ENCODE measurements at places on chromosomes 13 and 19. TPM values are rescaled to one million over a fixed set of nuclear protein-coding genes. Genes with fewer than 3 reads are reported as not detected.

GRCh38 chr19:41350735-41351338 is 2.9 kb downstream of the TGFB1 start:
- H3K27me3 ChIP-seq: no peaks in the 10 kb centered on the region
- peaks cover 39% of the 10 kb centered on the region for H3K36me3 ChIP-seq
- peak overlapping the region; percentile 94 for H3K27ac ChIP-seq
- peaks cover 36% of the 10 kb centered on the region for H3K4me1 ChIP-seq
- peak overlapping the region; percentile 95 for H3K4me3 ChIP-seq
- DNase-seq: peak; percentile 23

GRCh38 chr13:93260591-93260990 is 34.0 kb downstream of the GPC6 start:
- H3K36me3 ChIP-seq: no peaks in the 10 kb centered on the region
- H3K4me3 ChIP-seq: no peak overlapping the region
- DNase-seq: no peak
- H3K4me1 ChIP-seq: no peaks in the 10 kb centered on the region
- H3K27me3 ChIP-seq: no peaks in the 10 kb centered on the region

- DNase-seq: no peak
- H3K4me1 ChIP-seq: peaks cover 44% of the 10 kb centered on the region
- H3K36me3 ChIP-seq: no peaks in the 10 kb centered on the region
- peak overlapping the region; percentile 76 for H3K27ac ChIP-seq
Observed at GRCh38 chr19:3555653-3556422, 1.5 kb downstream of the MFSD12 start.

DNA sequence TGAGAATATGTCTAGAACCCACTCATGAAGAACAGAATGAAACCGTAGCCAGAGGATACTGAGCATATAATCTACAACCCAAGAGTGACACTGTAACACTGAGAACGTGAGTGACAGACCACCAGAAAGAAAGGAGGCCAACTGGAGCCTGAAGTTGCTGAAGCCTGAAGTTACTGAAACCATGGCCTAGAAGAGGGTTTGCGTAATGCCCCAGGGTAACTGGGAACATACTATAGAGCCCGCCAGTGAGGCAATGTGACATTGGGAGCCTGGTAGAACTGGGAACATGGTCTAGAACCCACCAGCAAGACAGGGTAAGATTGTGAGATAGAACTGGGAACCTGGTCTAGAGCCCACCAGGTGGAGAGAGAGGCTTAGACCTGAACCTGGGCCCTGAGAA is 15.5 kb upstream of the TNFSF14 start:
- no peaks in the 10 kb centered on the region for H3K27me3 ChIP-seq
- no peak overlapping the region for H3K4me3 ChIP-seq
- H3K27ac ChIP-seq: no peak overlapping the region
- peaks cover 15% of the 10 kb centered on the region for H3K4me1 ChIP-seq

- no peak overlapping the region for H3K27ac ChIP-seq
- DNase-seq: no peak
- H3K4me1 ChIP-seq: no peaks in the 10 kb centered on the region
- H3K36me3 ChIP-seq: no peaks in the 10 kb centered on the region
- no peaks in the 10 kb centered on the region for H3K27me3 ChIP-seq
Observed at GRCh38 chr13:41162151-41162550, 29.5 kb upstream of the KBTBD6 start.

CEACAM16 gene
- not detected for total RNA-seq

GRCh38 chr13:44155422-44156293 is 218.0 kb upstream of the SERP2 start:
- H3K36me3 ChIP-seq: no peaks in the 10 kb centered on the region
- DNase-seq: no peak
- H3K4me1 ChIP-seq: no peaks in the 10 kb centered on the region
- H3K27ac ChIP-seq: no peak overlapping the region
- H3K4me3 ChIP-seq: no peak overlapping the region

GRCh38 chr19:12722566-12723380 is 959 bp downstream of the TNPO2 start:
- peaks cover 39% of the 10 kb centered on the region for H3K36me3 ChIP-seq
- peak; percentile 96 for DNase-seq
- H3K27ac ChIP-seq: peak overlapping the region; percentile 95
- peaks cover 28% of the 10 kb centered on the region for H3K4me1 ChIP-seq
- no peaks in the 10 kb centered on the region for H3K27me3 ChIP-seq
- H3K4me3 ChIP-seq: peak overlapping the region; percentile 92

DNA sequence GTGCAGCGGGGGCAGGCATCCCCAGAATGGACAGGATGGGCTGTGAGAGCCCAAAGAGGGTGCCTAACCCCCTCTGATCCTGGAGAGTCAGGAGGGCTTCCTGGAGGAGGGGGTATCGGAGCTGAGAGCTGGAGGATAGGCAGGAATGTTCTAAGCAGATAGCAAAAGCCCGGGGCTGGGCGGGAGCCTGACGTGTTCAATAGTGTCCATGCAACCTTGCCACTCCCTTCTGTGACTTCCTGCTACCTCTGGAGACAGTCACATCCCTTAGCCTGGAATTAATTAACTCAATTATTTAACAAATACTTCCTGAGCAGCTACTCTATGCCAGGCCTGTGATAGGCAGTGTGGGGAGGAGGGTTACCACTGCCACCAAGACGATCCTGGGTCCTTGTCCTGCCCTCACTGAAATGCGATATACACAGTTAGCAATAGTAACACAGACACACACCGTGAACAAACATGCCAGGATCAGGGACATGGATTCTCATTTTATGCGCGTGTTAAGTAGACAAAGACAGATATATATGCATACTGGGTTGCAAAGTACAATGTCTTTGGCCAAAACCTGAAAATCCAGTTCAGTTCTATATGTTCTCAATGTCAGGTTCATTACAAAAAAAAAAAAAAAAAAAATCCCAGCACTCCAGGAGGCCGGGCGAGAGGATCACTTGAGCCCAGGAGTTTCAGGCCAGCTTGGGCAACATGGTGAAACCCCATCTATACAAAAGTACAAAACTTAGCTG is 10.7 kb downstream of the AP2S1 start:
- H3K4me3 ChIP-seq: no peak overlapping the region
- peaks cover 2% of the 10 kb centered on the region for H3K4me1 ChIP-seq
- H3K36me3 ChIP-seq: peaks cover 26% of the 10 kb centered on the region
- no peaks in the 10 kb centered on the region for H3K27me3 ChIP-seq

- H3K27me3 ChIP-seq: no peaks in the 10 kb centered on the region
- no peak overlapping the region for H3K27ac ChIP-seq
- no peak overlapping the region for H3K4me3 ChIP-seq
- DNase-seq: no peak
Observed at GRCh38 chr13:114046431-114046975, 72.6 kb upstream of the C13orf46 start.
